ENCODE measurements at places on chromosomes 2 and 18.
A peak's percentile ranks its signal among the peaks of the same experiment; 100 is the strongest.

- DNase-seq = no peak
Observed at GRCh38 chr18:53710080-53710479, 514.4 kb downstream of the MBD2 start.

DNA sequence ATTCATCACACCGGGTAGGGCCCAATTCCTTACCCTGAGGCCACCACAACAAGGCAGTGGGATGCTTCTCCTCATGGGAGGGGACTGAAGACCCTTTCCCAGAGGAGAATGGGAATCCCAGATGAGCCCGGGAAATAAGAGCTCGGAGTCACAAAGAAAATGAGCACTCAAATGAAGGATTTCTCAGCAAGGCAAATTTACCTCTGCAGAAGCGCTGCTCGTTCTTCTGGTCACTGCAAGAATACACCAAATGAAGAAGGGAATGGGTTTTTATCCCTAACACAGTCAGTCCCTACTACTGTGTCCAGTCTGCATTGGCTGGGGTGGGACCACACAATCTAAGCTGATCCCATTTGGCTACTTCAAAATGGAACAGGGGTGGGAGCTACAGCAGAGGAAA, 35.7 kb upstream of the TRAPPC8 start:
- DNase-seq = no peak

GRCh38 chr2:119315241-119315925, 51.3 kb downstream of the C2orf76 start:
- no peak for DNase-seq

DNA sequence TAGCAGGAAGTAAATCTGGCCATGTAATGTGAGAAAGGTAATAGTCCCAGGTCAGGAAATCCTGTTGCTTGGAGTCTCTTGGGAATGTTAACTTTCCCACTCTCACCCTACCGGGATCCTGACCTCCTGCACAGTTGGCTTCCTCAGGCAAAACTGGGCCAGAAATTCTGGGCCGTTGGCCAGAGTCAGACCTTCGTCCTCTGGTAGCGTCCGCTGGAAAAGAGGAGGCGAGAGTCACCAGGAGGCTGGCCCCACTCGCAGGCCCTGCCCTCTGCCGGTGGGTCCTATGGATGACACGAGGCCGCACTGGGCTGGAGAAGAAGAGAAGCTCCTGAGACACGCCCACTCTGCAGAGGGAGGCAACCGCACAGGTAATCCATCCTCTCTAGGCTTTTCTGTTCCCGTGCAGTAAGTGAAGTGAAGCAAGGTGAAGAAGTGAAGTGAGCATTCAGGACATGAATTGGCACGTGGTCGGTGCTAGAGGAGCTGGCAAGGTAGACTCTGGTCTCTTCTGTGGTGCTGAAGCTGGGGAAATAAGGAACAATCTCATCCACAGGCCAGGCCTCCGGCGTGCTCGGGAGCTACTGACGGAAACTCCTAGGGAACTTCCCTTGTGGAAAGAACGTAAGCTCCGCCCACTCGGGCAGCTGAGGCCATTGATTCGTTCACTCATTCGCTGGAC, 182.7 kb upstream of the GLI2 start:
- peak; percentile 70 for DNase-seq

GRCh38 chr2:64780041-64780440, 126.3 kb upstream of the SERTAD2 start:
- DNase-seq = no peak
